HCT116 (cell line): ENCODE measurements at places on chromosomes 2 and 18. TPM values are rescaled to one million over a fixed set of nuclear protein-coding genes. Genes with fewer than 3 reads are reported as not detected.

DNA sequence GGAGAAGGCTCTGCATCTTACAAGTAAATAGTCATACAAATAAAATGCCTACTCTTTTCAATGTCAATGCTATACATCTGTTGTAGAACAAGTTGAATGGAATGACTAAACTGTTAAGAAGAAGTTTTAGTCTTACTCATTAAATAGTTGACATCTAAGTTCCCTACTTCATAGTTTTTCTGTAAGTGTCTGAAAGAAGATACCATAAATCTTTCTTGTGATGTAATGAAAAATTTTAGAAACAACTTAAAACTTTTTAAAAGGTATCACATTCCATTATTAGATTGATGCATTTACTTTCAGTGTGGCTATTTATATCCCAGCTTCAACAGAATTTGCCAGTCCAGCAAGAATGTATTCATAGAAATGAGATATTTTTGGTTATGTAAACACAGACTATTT is 185.2 kb upstream of the EPC2 start:
- no peak for DNase-seq

DNA sequence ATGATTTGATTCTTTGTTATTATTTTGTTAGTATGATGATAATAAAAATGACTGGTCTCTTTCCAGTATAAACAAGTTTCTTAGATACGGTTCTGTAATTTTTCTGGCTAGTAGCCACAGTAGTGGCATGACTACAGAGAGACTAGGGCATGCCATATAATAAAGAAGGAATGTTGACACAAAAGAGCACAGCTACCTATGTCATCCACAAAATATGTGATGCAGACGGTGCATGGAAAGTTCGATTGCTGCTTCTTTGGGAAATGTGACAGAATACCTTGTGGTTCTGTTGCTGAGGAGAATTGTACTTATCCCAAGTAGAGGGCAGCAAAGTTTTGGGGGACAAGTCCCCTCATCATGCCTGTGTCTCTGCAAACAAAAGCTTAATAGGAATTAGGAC is 26.1 kb upstream of the SETBP1 start:
- DNase-seq, result no peak

DNA sequence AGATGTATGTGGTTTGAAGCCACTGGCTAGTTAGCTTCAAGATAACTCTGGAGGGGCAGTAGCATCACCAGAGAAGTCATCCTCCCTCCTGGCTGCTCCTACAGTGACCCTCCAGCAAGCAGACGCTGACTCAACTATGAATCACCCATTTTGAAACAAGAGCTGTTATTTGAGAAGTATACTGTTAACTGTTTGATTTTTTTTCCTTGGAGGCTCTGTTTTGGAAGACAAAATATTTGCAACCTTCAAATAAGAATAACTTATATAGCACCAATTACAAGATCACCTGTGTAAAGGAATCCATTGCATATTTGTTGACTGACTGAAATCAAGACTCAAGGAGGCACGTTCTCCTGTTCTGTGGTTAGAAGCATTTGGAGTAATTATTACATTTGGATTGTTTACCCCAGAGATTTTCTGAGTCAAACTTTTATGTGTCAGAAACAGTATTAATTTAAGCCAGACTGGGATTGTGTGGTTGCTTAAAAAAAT is 313.8 kb downstream of the MTX2 start:
- peak; percentile 65 for DNase-seq

DNA sequence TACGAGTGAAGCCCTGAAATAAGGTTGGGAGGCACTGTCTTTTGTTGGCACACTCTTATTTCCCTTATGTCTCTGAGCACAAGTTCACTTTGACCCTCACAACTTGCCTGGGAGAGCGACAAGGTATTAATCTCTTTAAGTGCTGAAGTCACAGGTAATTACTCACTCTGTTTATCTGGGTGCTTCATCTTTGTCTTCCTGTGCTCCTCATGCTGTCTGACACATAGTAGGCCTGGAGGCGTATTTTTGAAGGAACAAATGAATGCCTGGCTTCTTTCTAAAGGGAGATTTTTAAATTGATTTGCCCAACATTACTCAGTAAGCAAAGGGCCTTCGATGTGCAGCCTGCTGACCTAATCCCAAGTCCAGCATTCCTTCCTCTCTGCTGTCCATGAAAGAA is 507.1 kb upstream of the TNP1 start:
- no peak for DNase-seq

- DNase-seq, result no peak
Observed at GRCh38 chr18:40431071-40431985, 1523.7 kb upstream of the PIK3C3 start.

- no peak for DNase-seq
Observed at GRCh38 chr18:40692871-40693270, 1262.2 kb upstream of the PIK3C3 start.

- DNase-seq, result no peak
Observed at GRCh38 chr2:239303711-239304532, 96.9 kb downstream of the HDAC4 start.

DNA sequence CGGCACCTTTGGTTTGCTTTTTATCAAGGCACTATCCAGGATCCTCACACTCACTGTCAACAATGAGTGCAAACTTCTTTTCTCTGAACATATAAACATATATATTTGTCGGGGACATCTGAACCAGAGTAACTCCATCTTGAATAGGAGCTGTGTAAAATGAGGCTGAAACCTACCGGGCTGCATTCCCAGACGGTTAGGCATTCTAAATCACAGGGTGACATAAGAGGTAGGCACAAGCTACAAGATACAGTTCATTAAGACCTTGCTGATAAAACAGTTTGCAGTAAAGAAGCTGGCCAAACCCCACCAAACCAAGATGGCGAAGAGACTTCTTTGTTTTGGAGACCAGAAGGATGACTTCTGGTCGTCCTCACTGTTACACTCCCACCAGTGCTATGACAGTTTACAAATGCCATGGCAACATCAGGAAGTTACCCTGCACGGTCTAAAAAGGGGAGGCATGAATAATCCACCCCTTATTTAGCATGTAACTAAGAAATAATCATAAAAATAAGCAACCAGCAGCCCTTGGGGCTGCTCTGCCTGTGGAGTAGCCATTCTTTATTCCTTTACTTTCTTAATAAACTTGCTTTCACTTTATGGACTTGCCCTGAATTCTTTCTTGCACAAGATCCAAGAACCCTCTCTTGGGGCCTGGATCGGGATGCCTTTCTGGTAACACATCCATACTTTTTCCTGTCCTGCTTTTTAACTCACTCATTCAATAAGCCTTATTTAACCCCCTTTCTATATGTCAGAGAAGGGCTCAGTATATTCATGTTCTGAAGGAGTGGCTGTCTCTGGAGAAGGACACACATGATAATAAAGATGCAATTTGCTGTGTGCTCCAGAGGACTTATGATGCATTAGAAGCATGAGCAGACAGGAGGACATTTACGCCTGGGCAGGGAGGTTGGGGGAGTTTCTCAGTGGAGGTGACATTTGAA is 65.4 kb downstream of the TACR1 start:
- no peak for DNase-seq

DNA sequence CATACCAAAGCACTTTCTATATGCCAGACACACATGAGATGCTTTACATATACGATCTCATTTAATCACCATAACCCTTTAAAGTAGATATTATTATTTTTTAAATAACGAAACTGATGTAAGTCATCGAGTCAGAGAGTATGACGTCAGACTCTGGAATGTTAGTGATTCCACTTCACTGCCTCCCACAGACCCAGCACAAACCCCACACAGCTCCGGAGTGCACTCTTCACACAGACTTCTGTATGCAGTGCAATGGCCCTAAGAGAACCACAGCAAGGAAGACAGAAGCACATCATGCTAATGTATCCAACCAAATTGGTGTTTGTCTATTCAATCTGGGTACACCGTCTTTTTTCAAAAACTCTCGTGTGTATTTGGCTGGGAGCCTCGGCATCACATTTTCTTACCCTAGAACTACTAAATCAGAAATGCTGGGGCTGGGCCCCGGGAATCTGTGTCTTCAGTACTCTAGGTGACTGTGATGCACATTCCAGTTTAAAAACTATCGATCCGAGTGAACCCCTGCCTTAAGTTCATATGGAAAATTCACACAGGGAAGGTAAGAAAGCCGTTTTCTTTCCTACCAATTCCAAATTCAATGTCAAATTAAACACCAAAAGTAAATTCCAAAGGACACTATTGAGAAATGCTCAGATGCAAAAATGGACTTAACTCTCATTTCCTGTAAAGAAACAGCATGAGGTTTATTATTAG is 117.7 kb upstream of the ACVR1C start:
- no peak for DNase-seq

- DNase-seq, result no peak
Observed at GRCh38 chr2:20012282-20013125, at the start of gene MATN3. MATN3 (minus strand) TSS chr2:20012668; CDS start chr2:20012631, 37 bp downstream.

DNA sequence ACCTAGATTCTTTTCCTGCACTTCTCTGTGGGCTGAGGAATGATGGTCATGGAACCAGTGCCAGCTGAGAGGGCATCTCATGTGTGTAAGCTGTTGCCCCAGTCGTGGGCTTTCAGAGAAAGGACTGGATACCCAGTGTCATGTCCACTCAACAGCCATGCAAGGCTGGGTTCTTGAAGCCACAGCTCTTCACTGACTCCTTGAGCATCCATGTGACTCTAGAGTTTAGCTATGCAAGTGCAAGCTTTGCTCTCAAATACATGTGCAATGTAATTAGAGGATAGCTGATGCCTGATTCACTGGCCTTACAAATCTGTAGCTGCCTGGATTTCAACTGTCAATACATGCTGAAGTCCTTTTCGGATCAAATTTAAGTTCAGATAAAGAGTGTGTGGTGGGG is 46.8 kb upstream of the EML6 start:
- DNase-seq, result no peak

- no peak for DNase-seq
Observed at GRCh38 chr2:206045251-206045650, 40.7 kb downstream of the INO80D start.

DNA sequence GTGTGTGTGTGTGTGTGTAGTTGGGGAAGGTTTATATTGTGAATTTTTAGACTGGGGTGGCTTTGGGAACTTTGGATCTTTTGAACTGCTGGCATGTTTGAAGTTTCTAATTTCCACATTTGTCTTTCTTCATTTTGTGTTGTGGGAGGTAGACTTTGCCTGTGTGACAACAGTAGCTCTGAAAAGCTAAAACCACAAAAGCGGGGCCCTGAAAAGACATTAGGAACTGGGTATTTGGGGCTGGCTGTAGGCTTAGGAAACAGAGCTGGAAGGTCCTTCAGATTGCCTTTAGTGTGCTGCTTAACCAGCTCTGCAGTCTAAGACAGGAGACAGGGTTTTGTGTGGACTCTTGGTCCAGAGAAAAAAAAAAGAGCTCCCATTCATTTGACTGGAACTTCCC is 27.2 kb upstream of the DOCK10 start:
- DNase-seq, result no peak

DNA sequence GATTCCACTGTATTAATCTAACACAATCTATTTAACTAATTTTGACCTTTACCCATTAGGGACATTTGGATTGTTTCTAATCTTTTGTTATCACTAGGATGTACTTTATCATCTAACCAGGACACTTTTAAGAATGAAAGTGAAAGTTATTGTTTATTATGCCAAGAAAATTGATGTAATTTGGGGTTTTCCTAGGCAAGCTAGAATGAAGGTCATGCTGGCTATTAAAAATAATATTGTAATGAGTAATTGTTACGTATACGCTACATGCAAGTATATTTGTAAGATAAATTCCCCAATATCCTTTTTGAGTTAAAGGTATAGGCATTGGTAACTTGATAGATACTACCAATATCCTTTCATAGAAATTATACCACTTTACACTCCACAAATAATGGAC is 74.6 kb downstream of the COL5A2 start:
- no peak for DNase-seq

The MC5R gene
- not detected for total RNA-seq

The ITGA4 gene
- total RNA-seq, result 0.49 TPM

The REG3A gene
- not detected for total RNA-seq

The CCDC178 gene
- not detected for total RNA-seq

The MAIP1 gene
- 32.5 TPM for total RNA-seq

The ING5 gene
- 45.9 TPM for total RNA-seq
